ENCODE measurements at places on chromosomes 7 and 10.
A peak's percentile ranks its signal among the peaks of the same experiment; 100 is the strongest.

DNA sequence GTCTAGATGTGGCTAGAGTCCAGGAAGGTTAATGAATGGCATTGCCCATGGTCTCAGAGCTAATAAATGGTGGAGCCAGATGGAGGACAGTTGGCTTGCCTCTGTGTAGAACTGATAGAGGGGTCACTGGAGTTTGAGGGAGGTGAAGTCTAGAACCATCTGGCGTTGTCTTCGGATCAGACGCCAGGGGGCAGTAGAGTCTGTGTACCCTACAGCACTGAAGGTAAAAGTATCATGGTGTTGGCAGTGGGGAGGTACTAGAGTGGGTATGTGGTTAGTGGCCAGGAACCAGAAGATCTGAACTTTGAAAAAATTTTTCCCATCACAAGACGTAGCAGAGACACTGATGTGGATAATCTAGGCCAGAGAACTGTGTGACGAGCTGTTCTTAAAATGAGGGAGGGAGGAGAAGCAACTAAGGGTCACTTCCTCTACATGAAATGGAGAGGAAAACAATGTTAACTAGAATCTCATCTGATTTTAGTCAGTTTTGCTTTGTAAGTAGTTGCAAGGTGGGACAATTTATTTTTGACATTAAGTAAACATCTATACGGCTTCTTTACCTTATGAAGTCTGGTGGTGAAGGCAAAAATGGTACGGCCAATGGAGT is 227.9 kb upstream of the PRSS58 start:
- DNase-seq = peak; percentile 12

- DNase-seq = peak; percentile 34
These were observed 1.1 kb downstream of the P4HA1 start for GRCh38 chr10:73095481-73096021.

DNA sequence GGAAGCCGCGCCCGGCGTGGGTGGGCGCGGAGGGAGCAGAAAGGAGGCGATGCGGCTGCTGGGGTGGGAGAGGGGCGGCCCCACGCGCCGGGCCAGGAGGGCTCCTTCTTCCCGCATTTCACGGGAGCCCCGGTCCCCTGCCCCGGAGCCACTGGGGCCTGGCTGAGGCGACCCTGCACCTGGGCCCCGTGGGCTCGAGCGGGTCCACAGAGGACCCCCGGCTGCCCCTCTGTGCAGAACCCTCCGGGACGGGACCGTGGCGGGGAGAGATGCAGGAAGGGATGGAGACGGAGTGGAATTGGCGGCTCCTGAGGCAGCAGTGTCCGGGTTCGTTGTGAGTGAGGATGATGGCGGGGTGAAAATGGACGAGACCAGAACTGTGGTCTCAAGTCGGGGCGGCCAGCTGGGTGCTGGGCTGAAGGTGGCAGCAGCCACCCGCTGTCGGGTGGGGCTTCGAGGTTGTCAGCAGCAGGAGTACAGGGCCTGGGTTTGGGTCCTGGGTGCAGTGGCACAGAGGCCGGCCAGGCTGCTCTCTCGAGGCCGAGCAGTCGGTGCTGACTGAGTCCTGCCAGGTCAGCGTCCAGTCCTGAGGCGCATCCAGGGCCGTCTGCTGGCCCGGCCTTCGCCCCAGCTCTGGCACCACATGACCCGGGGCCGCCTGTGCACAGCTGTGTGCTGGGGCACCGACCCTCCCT is 80.4 kb downstream of the VIPR2 start:
- DNase-seq = no peak

GRCh38 chr7:41096917-41097316 is 606.0 kb downstream of the INHBA start:
- DNase-seq = no peak

DNA sequence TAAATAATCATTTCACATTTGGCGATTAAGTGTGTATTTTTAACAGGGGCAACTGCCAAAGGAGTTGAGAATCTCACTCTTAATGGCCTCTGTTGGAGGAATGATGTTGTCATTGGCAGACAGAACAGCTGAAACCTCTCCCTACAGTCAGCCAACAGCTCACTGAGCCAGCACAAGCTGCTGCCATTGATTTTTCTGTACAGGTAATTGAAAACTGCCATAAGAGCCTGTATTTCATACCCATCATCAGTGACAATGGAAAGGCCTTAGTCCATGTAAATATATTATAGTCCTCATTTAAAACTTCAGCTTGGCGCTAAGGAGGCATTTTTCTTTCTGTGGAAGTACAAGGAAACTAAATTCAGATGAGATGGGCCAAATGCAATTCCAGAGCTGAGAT is 28.1 kb upstream of the PTN start:
- DNase-seq = no peak

- DNase-seq = no peak
These were observed 64.4 kb upstream of the ARID5B start for GRCh38 chr10:61836888-61837754.

DNA sequence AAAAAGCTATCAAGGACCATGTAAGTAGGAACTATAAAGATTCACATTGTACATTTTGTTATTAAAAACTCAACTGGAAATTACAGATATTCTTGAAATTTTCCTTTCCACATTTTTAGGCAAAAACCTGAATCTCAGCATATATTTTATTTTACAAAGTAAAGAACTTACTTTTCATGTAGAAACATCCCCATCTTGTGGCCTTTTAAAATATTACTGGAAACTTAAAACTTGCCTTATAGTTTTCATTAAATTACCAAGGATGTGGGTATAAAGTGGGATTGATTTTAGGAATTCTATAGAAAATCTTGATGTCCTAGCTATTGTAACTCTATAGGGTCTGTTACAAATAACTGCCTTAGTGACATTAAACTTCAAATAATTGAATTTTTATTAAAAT is 10.6 kb downstream of the DBF4 start:
- DNase-seq = peak; percentile 19

DNA sequence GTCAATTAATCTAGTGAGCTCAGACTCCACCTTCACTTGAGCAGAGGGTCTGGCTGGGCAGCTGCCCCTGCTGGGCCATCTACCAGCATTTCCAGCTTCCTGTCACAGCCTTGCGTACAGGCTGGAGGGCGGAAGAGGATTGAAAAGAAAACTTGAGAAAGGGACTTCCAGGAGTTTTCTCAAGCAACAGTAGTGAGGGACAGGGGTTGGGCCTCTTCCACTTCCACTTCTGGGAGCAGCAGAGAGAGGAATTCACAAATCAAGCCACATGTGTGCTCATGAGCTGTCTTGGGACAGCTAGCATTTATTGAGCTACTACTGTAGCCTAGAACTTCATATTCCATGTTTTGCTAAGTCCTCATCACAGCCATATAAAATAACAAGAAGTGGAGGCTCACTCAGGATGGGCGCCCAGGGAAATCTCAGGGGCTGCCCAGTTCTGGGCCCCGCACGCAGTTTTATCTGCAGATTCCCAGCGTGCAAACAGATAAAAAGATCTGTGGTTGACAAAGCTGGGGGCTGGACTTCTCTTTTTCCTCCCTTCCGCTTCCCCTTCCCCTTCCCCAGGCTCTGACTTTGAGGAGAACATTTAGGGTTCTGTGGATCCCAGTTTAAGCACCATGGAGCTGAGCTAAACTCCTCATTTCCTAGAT is 135.8 kb downstream of the RGS10 start:
- no peak for DNase-seq

DNA sequence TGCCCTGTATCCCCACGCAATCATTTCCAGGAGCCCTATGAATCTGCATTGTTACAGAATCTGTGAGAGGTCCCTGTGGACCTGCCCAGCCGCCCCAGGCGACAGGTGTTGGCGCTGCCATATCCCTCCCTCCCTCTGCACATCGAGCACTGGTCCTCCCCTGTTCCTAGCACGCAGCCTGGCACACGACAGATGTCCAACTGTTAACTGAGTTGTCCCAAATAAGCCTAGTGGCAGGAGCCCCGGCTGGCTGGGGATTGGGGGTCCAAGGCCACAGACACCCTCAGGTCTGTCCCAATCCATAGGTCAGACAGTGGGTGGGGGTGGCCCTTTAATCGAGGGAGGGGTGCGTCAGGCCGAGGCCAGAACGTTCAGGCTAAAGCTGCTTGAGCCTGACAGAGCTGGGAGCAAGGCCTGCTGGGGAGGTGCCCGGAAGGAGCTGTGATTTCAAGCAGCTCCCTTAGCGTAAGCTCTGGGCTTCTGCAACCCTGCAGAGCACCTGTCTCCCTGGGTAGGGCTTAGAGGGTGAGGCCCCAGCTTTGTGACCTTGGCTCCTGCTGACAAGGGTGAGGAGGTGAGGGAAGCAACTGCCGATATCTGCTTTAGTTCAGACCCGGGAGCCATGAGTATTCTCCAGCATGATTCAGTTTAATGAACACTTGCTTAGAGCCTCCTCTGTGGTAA is 40.1 kb downstream of the ADRA2A start:
- DNase-seq = no peak

- DNase-seq = no peak
These were observed 220.9 kb upstream of the CDC14C start for GRCh38 chr7:48703466-48703865.

DNA sequence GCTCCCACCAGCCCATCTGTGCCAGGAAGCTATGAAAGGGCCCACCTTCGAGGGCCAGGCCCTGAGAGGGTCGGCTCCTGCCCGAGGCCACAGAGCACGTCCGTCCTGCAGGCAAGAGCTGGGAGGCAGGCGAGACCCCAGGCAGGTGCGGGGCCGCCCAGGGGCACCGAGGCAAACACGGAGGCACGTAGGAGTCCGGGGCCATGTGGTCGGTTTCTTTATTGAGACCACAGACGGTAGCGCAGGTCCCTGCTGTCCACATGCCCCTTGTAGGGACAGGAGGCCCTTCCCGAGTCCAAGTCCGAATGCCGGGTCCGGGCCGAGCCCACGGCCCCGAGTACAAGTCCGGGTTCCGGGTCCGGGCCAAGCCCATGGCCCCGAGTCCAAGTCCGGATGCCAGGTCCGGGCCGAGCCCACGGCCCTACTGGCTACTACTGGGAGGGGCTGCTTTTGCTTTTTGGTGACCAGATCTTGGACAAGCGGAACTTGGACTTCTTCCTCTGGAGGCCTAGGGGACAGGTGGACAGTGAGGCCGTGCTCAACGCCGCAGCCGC is 25.0 kb downstream of the MICALL2 start:
- no peak for DNase-seq

GRCh38 chr7:29140873-29141468 is 5.4 kb downstream of the CPVL start:
- no peak for DNase-seq

DNA sequence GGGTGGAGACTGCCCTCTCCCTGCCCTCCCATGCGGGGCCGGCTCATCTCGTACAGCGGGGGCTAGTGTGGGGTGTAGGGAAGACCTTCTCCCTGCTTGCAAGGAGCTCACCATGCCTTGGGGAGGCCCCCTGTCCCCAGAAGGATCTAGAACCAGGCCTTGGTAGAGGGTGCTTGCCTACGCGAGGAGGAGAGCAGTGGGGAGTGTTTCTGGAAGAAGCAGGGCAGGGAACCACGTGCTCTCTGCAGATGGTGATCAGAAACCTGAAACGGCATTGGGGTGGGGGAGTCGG is 2.7 kb downstream of the MAFK start:
- DNase-seq = no peak

GRCh38 chr7:18624459-18624858 is 128.9 kb downstream of the HDAC9 start:
- no peak for DNase-seq

DNA sequence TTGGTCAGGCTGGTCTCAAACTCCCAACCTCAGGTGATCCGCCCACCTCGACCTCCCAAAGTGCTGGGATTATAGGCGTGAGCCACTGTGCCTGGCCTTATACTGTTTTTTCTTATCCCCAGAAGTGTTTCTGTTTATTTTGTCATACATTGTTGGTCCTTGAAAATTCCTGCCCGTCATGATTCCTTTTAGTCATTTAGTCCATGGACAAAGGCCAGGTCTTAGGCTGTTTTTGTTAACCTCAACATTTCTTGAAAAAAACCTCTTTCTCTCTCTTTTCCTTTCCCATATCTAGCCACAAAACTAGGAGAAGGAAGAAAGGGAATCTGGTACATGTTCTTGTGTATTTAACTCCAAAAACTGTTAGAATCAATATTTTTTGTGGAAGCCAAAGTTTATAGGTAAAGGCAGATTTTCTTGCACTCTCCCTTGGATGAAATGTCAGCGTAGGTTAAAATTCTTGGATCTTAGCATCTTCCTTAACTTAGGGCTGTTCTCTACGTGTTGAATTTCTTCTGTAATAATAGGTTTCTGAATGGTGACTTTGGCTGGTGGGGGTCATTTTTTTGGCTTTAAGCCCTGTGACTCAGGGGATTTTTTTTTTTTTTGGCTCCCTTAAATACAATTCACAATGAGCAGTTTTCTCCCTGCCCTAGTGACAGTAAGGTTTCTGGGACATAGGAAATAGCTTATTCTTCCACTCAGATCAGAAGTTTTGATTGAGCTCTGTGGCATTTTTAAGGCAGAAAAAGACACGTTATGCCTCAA is 500.8 kb downstream of the AUTS2 start:
- DNase-seq = no peak

- peak; percentile 17 for DNase-seq
These were observed 751 bp upstream of the HYCC1 start for GRCh38 chr7:23014681-23015080.

DNA sequence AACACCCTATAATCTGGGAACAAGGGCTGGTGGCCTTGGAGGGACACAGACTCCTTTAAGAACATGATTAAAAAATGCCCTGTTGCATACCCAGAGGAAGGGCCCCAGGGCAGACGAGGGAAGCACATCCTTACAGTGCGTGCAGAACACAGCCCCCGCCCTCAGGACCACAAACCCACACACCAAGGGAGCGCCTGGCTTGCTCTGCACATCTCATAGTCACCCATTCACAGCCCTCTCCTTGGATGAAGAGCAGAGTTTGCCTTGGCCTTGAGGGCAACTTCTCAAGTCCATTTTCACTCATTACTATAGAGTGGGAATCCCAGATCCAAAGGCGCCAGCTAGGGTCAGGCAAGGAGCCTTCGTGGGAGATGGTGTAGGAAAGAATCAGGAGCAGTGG is 6.3 kb upstream of the VSIR start:
- DNase-seq = no peak

DNA sequence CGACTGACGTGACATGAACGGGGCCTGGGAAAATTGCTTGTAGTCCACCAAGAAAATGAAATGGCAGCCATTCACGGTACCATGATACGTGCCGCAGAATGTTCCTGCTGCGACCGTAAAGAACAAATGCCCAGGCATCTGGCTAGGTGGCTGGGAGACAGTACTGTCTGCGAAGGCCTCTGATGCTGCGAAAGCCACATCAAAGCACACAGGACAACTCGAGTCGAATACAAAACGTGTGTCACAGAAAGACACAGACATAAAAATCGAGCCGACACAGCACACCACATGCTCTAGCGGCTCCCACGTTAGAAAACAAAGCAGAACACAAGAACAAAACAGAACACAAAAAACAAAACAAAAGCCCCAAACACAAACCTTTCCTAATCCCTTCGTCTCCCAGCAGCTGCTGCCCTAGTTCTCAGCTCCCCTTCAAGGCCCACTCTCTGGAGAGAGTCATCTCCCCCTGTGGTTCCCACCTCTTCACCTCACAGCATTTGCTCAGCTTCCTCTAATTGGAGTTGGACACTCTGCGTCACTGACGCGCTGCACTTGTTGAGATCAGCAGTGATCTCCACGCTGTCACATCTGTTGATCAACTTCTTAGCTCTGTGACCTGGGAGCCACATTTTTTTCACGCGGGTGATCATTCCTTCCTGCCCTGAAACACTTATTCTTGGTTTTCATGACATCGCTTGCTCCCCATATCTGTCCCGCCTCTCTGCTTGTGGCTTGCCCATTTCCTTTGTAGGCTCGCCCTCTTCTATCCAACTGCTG is 112.2 kb downstream of the CLEC2L start:
- peak; percentile 36 for DNase-seq

GRCh38 chr10:43193496-43194080 is 55.3 kb downstream of the CSGALNACT2 start:
- no peak for DNase-seq

GRCh38 chr10:26506736-26507135 is 68.6 kb downstream of the APBB1IP start:
- no peak for DNase-seq
